ENCODE measurements at places on chromosomes 5 and 9. TPM values are rescaled to one million over a fixed set of nuclear protein-coding genes. Genes with fewer than 3 reads are reported as not detected.

DNA sequence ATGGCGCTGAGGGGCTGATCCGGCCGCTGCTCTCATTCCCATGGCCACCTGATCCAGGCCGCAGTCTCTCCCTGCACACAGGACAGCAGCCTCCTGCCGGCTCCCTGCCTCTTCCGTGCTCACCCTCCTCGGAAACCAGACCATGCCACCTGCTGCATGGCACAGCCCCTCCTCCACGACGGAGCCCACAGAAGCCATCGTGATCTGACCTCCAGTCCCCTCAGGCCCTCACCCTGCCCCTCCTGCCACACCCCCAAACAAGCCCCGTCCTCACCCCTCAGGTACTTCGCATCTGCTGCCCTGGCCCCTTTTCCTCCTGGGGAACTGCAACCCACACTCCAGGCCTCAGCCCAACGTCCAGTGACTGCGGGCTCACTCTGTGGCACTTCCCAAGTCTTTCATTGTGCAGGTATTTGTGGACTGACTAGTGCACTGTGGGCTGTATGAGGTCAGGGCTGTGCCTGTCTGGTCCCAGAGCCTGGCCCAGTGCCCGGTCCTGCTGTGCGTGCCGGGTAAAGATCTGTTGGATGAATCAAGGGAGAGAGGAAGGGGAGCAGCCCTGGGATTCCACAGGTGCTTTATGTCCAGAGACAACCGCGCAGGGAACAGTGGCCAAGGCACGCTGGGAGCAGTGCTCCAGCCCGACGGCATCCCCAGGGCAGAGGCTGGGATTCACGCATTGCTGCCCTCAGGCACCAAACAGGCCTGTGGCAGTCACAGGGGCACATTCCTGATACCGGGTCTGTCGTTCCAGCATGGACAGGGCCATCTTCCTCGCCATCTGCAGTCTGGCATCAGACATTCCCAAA lies 86.1 kb downstream of the ADAMTS2 start:
- no peak overlapping the region for H3K4me3 ChIP-seq
- H3K36me3 ChIP-seq, result no peaks in the 10 kb centered on the region
- no peaks in the 10 kb centered on the region for H3K27me3 ChIP-seq

DNA sequence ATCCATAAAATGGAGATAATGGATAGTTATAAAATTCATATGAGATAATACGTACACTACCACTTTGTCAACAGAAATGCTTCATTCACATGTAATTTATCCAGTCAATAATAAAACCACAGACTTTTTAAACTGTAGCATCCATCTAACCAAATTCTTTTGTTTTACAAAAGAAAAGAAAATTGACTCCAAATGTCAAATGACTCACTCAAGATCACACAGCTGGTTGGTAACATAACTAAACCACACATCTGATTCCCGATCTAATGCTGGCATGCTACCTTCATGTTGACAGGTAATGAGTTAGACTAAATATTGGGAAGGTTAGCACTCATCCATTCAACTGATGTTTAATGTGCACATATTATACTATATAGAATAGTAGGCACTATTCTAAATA lies 4.9 kb downstream of the FRMD3 start:
- no peaks in the 10 kb centered on the region for H3K4me1 ChIP-seq
- H3K4me3 ChIP-seq, result no peak overlapping the region
- no peak for DNase-seq
- no peaks in the 10 kb centered on the region for H3K27me3 ChIP-seq
- H3K27ac ChIP-seq, result no peak overlapping the region

DNA sequence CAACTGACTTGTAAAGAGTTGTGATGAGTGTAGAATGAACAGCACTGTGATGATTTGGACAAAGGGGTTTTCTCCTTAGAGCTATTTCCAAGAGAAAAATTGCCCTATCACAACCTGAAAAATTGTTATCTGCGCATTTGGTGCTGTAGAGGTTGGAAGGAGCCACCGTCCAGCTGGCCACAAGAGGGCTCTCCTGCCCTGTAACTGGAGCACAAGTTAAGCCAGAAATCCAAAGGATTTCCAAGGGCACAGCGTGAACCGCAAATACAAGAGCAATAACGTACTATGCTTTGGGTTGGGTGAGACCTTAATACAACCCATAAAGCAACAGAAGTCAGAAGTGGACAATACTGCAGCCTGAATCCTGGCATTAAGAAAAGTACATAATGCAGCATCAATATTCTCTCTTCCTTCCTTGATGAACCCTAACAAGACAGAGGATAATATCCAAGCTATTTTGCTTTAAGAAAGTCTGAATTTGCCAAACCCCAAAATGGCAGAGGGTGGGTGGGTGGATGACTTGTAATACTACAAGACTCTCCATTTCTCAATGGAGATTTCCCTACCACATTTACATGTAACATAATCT lies 56.8 kb upstream of the SMIM32 start:
- no peak for DNase-seq
- H3K36me3 ChIP-seq, result no peaks in the 10 kb centered on the region
- H3K4me3 ChIP-seq, result no peak overlapping the region
- no peak overlapping the region for H3K27ac ChIP-seq

The PDE4D gene
- total RNA-seq, result 47.2 TPM

GRCh38 chr5:17182494-17182893 lies 34.9 kb upstream of the BASP1 start:
- DNase-seq, result no peak
- H3K27me3 ChIP-seq, result no peaks in the 10 kb centered on the region
- H3K36me3 ChIP-seq, result no peaks in the 10 kb centered on the region

The ALG2 gene
- total RNA-seq, result 39.8 TPM

The ROR2 gene
- total RNA-seq, result 0.17 TPM

GRCh38 chr5:113212244-113212920 lies 222.4 kb downstream of the TSSK1B start:
- no peaks in the 10 kb centered on the region for H3K36me3 ChIP-seq
- H3K27ac ChIP-seq, result no peak overlapping the region
- H3K27me3 ChIP-seq, result no peaks in the 10 kb centered on the region
- no peak for DNase-seq
- H3K4me1 ChIP-seq, result no peaks in the 10 kb centered on the region

The PLAC8L1 gene
- not detected for total RNA-seq

The SPATA31E1 gene
- not detected for total RNA-seq

DNA sequence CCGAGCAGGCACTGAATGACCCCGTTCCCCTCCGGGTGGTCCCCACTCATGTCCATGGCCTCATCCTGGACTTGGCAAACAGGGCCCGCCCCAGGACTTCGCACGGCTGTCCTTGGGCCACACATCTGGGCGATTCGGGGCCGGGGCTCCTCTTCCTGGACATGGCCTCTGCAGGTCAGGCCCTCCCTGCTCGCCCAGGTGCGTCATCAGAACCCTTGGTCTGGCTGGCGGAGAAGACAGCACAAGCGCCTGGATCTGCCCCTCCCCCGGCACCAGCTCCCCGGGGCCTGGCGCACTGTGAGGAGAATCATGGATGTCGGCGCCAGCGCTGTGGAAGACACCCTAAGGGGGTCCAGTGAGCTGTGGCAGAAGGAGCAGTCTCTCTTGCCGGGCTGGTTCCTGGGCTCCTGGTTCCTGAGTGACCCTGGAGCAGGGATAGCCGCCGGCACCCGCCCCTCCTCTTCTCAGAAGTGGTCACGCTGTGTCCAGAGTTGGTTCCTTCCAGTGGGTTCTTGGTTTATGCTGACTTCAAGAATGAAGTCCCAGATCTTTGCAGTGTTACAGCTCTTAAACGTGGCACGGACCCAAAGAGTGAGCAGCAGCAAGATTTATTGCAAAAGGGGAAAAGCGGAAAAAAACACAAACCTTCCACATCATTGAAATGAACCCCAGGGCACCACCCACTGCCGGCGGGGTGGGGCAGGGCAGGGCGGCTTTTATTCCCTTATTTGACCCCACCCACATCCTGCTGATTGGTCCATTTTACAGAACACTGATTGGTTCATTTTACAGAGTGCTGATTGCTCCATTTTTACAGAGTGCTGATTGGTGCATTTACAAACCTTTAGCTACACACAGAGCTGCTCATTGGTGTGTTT lies 25.9 kb upstream of the SLC12A7 start:
- H3K36me3 ChIP-seq, result no peaks in the 10 kb centered on the region
- no peaks in the 10 kb centered on the region for H3K27me3 ChIP-seq
- H3K27ac ChIP-seq, result no peak overlapping the region
- peak; percentile 7 for DNase-seq
- H3K4me3 ChIP-seq, result no peak overlapping the region
- no peaks in the 10 kb centered on the region for H3K4me1 ChIP-seq

The PALM2AKAP2 gene
- total RNA-seq, result not detected

The TEK gene
- not detected for total RNA-seq

DNA sequence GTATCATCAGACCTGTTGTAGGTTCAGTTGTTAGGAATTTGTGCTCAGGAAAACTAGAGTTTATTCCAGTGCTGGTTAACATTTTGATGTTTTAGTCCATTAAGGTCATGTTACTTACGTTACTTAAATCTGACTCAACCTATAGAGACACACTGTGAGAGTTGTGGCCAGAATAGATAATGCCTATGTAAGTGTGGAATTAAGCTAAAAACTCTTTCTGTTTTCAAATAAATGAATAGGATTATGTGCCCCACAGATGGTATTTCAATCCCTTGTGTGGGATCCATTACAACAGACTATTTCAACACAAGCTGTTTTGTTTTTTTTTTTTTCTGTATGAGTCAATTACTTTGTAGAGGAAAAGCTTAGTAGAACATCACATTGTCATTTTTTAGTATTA lies 68.1 kb downstream of the MEGF10 start:
- no peaks in the 10 kb centered on the region for H3K4me1 ChIP-seq
- H3K4me3 ChIP-seq, result no peak overlapping the region
- H3K27ac ChIP-seq, result no peak overlapping the region
- DNase-seq, result no peak
- H3K36me3 ChIP-seq, result no peaks in the 10 kb centered on the region
- H3K27me3 ChIP-seq, result no peaks in the 10 kb centered on the region

The SLCO6A1 gene
- total RNA-seq, result not detected

DNA sequence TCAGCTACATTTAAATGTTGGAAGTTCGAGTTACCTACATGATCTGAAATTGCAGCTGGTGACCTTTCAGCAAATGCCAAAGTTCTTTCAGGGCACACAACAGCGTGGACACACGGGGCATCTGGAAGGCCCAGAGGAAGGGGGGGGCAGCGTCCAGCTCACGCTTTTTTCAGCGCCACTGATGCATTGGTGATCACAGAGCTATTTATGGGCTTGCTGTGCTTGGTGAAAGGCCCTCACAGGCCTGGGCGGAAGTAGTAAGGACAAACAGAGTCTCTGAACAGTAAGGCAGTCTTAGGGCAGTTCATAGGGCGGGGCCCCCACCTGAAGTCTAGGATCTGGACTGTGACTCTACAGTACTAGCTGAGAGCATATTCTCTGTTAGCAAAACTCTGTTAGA lies 6.6 kb upstream of the FBP2 start:
- no peaks in the 10 kb centered on the region for H3K27me3 ChIP-seq
- no peak for DNase-seq

DNA sequence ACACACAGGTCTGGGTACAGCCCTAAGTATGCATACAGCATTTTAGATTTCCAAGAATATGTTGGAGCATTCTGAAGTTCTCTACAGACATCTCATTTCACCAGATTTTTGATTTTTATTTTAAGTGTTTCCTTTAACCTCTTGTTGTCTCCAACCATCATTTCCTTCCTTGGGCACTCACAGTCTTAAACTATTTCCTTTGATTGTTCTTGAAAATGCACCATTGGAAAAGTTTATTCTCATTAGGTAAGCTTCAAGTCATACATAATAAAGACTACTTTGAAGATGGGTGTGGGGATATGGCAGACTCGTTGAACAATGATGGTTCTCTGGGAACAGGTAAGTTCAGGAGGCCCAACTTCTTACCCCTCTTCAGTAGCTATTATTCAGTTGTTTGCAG lies 1174.6 kb downstream of the CDH12 start:
- no peak overlapping the region for H3K4me3 ChIP-seq
- H3K36me3 ChIP-seq, result no peaks in the 10 kb centered on the region
- no peak overlapping the region for H3K27ac ChIP-seq
- H3K27me3 ChIP-seq, result no peaks in the 10 kb centered on the region
